ENCODE measurements at places on chromosomes 1 and 21.

DNA sequence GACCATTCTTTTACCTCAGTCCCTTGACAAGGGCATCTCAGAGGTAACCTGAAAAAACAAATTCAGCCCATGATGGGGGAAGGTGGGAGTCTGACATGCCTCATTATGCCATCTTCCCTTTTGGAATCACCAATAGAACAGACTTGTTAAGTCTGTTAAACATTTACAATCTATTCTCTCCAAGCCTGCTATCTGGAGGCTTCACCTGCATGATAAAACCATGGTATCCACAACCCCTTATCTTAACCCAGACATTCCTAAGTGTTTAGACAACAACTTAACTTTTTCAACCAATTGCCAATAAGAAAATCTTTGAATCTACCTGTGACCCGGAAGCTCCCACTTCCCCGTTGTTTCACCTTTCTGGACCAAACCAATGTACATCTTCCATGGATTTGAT is 233.0 kb upstream of the CACYBP start:
- DNase-seq = no peak

GRCh38 chr1:114524944-114525343 is 13.9 kb upstream of the TRIM33 start:
- DNase-seq = no peak

DNA sequence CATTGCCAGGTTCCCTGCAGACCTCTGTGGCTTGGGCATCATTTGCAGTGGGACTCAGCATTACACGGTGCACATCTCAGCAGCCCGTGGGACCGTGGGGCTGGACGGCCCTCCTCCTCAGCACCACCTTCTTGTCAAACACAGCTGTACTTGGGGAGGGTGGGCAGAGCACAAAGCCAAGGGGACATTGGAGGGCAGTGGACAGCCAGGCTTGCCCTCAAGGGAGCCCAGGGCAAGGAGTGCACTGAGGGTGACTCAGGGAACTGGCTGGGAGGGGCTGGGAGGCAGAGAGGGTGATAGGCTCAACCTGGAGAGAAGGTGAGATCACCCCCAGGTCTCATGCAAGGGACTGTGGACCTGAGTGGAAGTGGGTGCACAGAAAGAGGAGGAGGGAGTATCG is 3.4 kb downstream of the CAPN9 start:
- no peak for DNase-seq

DNA sequence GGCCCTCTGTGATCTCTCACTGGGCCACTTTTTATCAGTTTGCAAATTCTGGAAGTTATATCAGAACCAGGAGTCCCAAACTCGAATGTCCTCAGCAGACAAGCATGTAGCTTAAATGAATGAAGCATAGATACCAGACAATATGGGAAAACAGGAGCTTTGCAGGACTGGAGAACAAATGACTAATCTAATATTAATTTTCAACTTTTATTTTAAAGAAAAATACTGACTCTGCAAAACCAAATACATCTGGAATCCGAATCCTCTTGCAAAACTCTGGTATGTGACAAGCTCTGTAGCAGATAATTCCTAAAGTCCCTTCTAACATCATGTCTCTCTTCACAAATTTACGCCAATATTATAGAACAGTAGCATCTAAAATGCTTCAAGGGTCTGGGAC is 427.4 kb downstream of the TTLL7 start:
- DNase-seq = no peak

GRCh38 chr1:245788269-245788668 is 633.5 kb downstream of the KIF26B start:
- no peak for DNase-seq

DNA sequence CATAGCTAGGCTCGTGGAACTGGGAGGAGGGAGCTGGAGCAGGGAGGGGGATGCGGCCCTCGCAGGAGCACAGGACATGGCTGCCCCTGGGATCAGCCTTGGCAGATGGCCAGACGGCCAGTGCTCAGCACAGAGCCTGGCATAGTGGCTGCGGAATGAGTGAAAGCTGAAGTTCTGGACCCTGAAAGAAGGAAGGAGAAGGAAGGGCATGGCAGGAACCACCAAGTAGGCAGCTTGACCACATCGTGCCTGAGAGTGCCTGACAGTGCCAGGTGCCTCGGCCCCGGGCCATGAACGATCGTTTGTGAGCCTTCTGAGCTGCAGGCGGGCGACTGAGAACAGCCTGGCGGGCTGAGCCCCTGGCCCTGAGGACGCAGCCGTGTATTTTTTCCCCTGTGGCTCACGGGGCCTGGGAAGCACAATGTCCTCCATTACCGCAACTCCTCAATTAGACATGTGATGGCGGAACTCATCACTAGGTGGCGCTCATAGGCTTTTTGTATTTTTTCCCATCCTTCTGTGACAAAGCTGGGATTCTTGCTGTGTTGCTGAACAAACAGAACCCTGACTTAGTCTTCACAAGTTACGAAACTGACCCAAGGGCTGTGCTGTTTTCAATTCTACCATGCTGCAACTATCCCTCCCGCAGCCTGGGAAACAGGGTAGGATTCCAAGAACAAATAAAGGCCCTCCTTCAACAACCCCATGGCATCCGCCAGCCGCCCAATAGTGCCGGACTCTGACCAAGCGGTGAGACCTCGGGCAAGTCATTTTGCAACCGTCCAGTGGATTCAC is 29.9 kb upstream of the TMEM61 start:
- DNase-seq = peak; percentile 80

- no peak for DNase-seq
These were observed 83.8 kb downstream of the SCMH1 start for GRCh38 chr1:41158147-41158875.

GRCh38 chr1:12544357-12544756 is 73.7 kb downstream of the DHRS3 start:
- no peak for DNase-seq

GRCh38 chr21:15282665-15283064 is 217.9 kb upstream of the NRIP1 start:
- DNase-seq = no peak

- DNase-seq = no peak
These were observed 21.8 kb downstream of the EXOC8 start for GRCh38 chr1:231315887-231316286.

GRCh38 chr1:4638345-4638729 is 16.1 kb upstream of the AJAP1 start:
- DNase-seq = no peak

DNA sequence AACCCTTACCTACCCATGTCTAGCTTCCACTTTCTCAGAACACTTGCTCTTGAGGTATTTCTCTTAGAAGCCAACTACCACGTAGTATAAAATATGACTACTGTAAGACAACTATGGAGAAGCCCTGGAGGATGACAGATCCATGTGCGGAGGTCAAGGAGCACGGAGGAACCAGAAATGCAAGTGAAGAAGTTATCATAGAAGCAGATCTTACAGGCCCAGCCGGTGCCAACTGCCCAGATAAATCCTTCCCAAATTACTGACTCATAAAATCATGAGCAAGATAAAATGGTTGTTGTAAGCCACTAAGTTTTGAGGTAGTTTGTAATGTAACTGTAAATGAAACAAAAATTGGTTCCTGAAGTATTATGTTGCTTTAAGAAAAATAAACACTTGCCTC is 12.6 kb downstream of the GTF2B start:
- no peak for DNase-seq

DNA sequence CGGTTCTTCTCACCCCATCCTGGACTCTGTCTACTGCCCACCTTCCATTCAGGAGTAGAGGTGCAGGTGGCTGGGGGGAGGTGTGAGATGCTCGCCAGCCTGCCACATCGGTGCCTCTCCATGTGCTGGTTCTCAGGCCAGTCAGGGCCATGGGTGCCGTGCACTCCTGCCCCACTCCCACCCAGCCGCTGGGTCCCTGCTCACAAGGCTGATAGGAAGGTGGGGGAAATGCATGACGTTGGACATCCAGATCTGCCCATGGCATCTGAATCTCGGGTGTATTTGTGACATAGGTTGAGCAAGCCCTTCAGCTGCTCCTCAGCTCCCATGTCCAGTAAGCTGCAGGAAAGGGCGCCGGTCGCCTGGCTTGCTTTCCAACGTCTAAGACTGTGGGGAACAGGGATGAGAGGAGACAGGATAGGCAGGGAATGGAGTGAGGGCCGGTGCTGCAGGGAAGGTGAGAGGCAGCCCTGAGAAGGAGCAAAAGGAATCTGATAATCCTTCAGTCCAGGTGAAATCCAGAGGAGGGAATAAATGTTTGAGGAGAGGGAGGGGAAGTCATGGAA is 11.8 kb downstream of the S100A7A start:
- no peak for DNase-seq

- no peak for DNase-seq
These were observed 34.8 kb downstream of the SNAP47 start for GRCh38 chr1:227769936-227770494.

GRCh38 chr1:112267929-112268328 is 128.1 kb upstream of the CTTNBP2NL start:
- DNase-seq = no peak

- no peak for DNase-seq
These were observed 11.1 kb downstream of the CERS2 start for GRCh38 chr1:150963321-150964163.

GRCh38 chr1:22837332-22837731 is 126.7 kb downstream of the EPHB2 start:
- DNase-seq = no peak

DNA sequence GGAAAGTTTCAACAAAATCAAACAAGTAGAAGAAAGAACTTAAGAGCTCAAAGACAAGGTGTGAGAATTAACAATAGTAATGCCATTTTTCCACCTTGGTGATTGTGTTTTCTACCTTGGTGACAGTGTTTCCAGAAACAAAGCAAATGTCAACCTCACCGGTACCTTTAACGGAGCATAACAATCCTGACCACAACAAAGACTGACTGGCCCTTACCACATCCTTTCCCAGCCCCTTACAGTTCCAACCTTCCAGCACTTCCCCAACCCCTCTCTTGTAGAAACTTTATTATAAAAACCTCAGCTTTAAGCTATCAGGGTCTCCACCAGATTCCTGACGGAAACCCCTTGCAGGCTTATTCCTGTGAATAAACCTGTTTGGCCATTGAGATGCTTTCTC is 16.7 kb downstream of the STYXL2 start:
- DNase-seq = no peak

DNA sequence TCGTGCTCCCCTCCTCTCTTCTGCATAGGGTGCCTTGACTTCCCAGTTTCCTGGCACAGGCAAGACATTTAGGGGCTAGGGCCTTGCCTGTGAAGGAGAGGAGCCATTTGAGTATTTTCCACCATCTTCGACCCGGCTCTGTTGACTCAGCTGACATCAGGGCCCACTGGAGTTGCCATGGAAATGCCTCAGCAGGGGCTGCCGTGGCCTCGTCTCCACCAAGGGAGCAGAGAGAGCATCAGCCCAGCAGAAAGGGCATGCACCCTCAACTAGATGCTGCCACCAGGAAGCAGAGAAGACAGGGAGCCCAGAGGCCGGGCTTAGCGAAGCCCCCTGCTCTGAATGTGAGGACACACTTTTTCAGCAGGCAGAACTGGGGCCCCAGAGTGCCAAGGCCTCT is 101.9 kb upstream of the ACTL8 start:
- DNase-seq = no peak

Measured in NCI-H2227 treated with DMSO at 0.1 percent for 48 hours (cell line).